Activated effector memory CD4-positive, alpha-beta T cell treated with anti-CD3 and anti-CD28 coated beads, Interleukin-2, amount 50 U/mL, for 16 hours (primary cell): ENCODE measurements at places on chromosomes 2 and 18.

- no peak for DNase-seq
These were observed 121.9 kb downstream of the TMEM18 start for GRCh38 chr2:555164-555922.

DNA sequence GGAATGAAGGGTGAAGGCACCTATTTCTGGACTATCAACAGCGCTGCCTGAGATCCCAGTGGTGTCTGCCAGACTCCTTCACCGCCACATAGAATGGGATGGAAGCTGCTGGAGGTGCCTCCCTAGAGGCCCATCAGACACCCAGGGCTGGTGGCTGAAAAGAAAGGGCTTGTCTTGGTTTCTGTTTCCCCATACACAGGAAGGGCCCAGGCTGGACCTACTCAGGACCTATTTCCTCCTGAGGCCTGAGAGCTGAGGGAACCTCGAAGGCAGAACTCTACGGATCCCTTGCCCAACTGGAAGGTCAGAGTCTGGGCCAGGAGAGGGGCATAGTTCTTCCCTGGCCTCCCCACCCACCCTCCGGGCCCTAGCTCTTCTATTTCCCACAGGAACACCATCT is 2.9 kb upstream of the CLEC4F start:
- no peak for DNase-seq

- DNase-seq, result no peak
These were observed 76.8 kb downstream of the SH3BP4 start for GRCh38 chr2:235028646-235029045.

DNA sequence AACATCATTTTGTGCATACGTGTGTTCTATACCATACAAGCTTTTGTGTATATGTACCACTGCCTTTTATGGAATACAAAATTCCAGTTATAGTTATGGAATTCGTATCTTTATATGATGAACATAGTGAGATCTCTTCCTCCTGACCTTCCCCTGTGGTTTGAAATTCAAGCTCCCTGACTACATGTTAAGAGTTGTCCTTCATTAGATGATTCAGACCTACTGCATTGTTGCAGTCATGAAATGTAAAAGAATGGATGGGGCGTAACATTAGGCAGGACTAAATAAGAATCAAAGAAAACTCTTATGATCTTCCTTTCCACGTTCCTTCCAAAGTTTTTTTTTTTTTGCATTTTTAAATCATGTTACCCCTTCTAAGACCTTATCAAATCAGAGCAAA is 107.1 kb downstream of the UNC80 start:
- no peak for DNase-seq

GRCh38 chr18:2538844-2539243 is 32.5 kb downstream of the METTL4 start:
- DNase-seq, result no peak

GRCh38 chr18:5150894-5151293 is 46.2 kb downstream of the AKAIN1 start:
- DNase-seq, result no peak

DNA sequence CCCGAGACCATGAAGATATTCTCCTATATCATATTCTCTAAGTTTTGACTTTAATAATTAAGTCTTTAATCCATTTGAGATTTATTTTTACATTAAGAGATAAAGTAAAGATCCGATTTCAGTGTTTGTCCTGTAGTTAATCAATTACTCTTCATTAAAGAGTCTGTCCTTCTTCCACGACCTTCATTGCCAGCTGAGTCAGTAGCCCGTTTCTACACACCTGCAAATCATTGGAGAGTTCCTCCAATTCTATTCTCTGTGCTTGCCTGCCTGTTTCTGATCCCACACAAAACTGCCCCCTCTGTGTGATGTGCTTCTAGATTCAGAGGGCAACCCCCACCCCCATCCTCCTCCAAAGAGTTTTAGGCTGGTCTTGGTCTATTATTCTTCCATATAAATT is 119.2 kb downstream of the KCNF1 start:
- no peak for DNase-seq

DNA sequence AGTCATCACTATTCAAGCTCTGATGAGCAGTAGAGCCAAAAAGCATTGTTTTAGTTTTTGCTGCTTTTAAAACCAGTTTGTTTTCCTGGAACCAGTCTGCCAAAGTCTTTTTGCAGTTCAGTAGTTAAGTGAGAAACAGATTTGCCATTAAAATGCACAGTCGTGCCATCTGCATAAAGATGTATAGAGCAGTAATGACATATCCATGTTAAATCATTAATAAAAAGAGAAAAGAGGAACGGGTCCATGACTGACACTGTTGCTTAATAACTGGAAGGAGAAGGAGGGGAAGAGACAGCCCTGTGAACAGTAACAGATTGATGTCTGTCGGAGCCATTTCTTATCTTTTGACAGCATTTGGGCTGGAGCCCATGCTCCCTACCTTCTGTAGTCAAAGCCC is 704.6 kb downstream of the SATB2 start:
- DNase-seq, result no peak

GRCh38 chr2:120793682-120794403 is 58.2 kb downstream of the GLI2 start:
- DNase-seq, result no peak

GRCh38 chr2:171171808-171172207 is 11.1 kb upstream of the TLK1 start:
- no peak for DNase-seq

- no peak for DNase-seq
These were observed 39.1 kb downstream of the CRACDL start for GRCh38 chr2:98896944-98897343.

DNA sequence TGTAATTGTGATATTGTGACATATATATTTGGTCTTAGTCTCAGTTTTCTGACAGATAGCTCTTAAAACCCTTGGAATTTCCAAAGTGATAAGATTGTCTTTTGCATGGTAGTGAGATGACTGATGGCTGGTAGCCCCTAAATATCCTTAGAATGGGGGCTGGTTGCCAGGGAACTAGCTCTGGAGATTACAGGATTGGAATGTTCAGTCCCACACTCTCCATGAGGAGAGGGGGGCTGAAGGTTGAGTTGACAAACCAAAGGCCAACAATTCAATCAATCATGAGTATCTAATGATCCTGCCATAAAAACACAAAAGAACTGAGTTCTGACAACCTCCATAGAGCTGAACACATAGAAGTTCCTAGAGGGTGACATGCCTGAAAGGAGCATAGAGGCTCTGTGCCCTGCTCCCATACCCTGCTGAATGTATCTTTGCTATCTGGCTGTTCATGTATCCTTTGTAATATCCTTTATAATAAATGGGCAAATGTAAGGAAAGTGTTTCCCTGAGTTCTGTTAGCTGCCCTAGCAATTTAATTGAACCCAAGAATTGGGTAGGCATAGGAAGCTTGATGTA is 1680.3 kb upstream of the PIK3C3 start:
- no peak for DNase-seq
